ENCODE measurements at places on chromosomes 1 and 21.

DNA sequence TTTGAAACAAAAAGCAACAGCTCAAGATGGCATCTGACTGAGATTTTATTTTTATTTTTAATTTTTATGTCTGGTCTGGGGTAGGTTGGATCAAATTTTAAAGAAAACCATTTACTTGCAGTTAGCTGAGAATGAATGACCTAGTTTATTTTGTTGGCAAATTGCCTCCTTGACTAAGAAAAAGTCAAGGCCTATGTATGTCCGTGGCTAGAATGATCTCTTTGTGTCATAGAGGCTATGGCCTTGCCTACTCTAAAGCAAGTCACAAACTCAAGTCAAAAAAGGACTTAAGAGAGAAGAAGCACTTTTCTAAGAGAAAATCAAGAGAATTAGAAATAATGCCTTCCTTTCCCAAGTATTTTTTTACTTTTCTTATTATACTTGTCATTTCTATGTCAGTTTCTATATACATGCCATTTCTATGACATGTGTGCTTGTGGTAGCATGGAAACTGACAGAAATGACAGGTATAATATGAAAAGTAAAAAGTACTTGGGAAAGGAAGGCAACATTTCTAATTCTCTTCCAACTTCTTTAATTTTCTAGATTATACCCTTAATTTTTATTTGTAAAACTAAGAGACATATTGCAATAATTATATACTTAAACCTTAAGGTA lies 136.7 kb downstream of the CENPF start:
- no peak for DNase-seq

GRCh38 chr1:84350550-84350949 lies 47.7 kb upstream of the DNASE2B start:
- DNase-seq: no peak

GRCh38 chr1:171985639-171986038 lies 144.3 kb downstream of the DNM3 start:
- no peak for DNase-seq

GRCh38 chr1:91712981-91713841 lies 172.7 kb downstream of the TGFBR3 start:
- peak; percentile 54 for DNase-seq

- DNase-seq: no peak
Measured at GRCh38 chr1:166184897-166185296, 18.1 kb upstream of the FAM78B start.

Data from activated naive CD8-positive, alpha-beta T cell treated with anti-CD3 and anti-CD28 coated beads, Interleukin-2, amount 50 U/mL, for 24 hours (primary cell).